ENCODE measurements at places on chromosomes 5 and 9.

DNA sequence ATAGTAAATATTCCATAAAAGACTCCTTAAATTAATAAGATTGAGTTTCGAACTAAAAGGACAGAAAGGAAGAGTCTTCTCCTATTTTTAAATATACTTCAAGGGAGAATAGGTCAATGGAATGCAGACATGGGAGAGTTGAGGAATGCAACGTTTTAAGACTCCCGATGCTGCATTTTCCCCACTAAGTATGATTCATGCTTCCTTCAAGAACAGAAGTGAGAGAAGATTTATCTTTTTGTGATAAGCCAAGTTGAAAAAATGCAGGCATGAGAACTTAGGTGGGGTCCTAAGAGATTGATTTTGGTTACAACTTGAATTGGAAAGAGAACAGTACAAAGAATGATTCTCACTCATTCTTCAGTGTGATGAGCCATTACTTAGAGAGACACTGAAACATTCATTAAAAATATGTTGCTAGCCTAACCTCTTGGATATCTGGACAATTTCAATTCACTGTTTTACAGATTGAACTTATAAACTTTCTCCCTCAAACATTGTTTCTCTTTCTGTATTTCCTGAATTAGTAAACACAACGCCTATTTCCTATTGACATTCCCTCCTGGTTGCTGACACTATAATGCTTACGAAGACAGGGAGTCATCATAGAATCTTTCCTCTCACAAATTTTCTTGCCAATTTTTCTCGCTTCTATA lies 1666.1 kb upstream of the WWC1 start:
- no peak for DNase-seq

GRCh38 chr9:14214065-14214684 lies 99.8 kb downstream of the NFIB start:
- DNase-seq, result no peak

DNA sequence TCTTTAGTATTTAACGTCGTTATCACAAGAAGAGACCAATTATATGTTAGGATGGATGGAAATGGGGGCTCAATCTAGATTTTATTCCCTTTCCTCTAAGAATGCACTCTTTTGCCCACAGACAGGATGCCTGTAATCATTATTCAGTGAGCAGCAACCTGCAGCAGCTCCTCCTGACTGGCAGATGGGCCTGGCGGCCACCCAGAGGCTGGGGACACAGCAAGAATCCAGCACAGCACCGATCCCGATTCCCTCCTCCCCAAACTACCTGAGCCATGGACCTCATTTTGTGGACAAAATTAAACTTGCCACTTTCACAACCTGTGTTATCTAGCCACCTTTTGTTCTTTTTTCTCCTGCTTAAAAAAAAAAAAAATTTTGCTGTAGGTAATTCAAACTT lies 101.0 kb downstream of the USP20 start:
- no peak for DNase-seq

DNA sequence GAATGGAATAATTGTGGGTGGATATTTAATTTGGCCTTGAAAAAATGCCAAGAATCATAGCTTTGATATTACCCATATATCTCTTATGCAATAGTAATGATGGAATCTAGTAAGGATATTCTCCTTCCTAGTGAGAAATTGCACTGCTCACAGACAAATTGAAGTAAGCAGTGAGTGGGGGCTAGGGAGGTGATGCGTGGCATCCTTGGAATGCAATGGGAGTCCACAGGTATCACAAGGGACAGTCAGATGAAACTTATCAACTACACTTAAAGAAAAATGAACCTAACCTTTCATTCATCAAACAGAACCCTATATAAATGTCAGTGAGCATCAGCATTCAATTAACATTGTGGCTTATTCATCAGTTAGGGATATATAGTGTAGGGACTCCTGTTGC lies 57.8 kb downstream of the IZUMO3 start:
- DNase-seq, result no peak

- no peak for DNase-seq
Observed at GRCh38 chr9:134539586-134540194, 101.9 kb upstream of the COL5A1 start.

- no peak for DNase-seq
Observed at GRCh38 chr5:136308212-136308795, 57.0 kb downstream of the TRPC7 start.

DNA sequence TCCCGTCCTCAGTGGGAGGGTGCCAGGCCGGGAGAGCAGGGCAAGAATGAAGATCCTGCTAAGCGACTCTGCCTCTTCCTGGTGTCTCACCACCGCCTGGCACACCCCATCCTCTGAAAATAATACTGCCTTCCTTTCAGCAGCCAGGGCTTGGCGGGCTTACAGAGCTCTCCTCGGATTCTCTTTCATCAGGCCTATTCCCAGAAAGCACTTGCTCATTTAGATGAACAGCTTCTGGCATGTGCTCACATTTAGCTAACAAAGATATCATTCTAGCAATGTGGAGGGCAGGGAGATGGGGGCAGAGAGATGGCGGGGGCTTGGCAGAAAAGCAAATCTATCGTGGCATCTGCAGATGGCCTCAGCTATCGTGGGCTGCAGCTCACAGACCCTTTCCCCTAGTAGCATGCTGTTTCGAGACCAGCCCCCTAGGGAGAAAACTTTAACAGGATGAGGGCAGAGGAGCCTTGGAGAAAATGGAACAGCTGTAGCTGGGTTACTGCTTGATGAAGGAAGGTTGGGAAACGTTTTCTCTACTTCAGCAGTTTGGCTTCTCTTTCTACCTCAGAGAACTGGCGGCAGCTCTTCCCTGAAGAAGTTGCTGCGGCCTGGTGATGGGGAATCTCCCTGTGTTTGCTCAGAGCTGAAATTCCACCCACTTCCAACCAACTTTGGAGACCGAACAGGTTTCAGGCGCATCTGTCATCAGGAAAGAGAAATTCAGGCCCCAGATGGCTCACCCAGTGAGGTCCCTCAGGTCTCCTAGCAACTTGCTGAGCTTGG lies 102.1 kb downstream of the TMEM174 start:
- peak; percentile 62 for DNase-seq

GRCh38 chr5:6849316-6850105 lies 136.3 kb downstream of the TENT4A start:
- DNase-seq, result no peak

GRCh38 chr9:35048511-35048910 lies 23.9 kb downstream of the VCP start:
- no peak for DNase-seq
